ENCODE measurements at places on chromosomes 12 and 14. TPM values are rescaled to one million over a fixed set of nuclear protein-coding genes. Genes with fewer than 3 reads are reported as not detected.
A peak's percentile ranks its signal among the peaks of the same experiment; 100 is the strongest.

GRCh38 chr14:75561013-75561432 is 17.4 kb upstream of the FLVCR2 start:
- peak; percentile 73 for DNase-seq
- H3K36me3 ChIP-seq = no peaks in the 10 kb centered on the region
- H3K27ac ChIP-seq = no peak overlapping the region

DNA sequence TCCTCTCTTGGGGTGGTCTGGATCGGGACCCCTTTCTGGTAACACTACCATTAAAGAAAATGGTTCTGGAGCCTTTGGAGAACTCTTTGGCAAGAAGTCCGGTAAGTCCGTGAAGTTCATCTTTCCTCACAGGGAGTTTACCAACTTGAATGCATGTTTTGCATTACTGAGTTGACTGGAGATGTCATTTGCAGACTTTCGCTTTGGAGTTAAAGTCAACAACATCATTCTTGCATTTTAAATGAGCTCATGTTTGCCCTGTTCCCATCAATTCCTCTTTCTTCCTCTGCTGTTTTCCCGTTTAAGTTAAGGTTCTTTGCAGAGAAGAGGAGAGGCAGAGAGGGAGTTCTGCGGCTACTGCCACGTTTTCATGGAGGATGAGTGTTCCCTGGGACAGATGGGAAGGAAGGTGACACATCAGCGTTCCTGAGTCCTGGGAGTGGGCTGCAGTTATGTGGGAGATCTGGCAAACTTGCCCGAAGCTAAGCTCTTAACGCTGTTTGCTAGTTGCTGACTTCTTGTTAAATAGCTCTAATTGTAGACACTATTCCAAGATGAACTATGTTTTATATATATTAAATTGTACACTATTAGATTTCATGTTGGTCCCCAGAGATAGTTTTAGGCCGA is 18.8 kb upstream of the PRICKLE1 start:
- peaks cover 1% of the 10 kb centered on the region for H3K4me1 ChIP-seq
- no peak for DNase-seq
- no peak overlapping the region for H3K4me3 ChIP-seq
- H3K27me3 ChIP-seq = no peaks in the 10 kb centered on the region
- no peaks in the 10 kb centered on the region for H3K36me3 ChIP-seq
- no peak overlapping the region for H3K27ac ChIP-seq

GRCh38 chr14:38083039-38083438 is 124.7 kb upstream of the SSTR1 start:
- H3K4me3 ChIP-seq = no peak overlapping the region
- no peaks in the 10 kb centered on the region for H3K36me3 ChIP-seq
- no peaks in the 10 kb centered on the region for H3K27me3 ChIP-seq

- peaks cover 1% of the 10 kb centered on the region for H3K4me1 ChIP-seq
- H3K36me3 ChIP-seq = peaks cover 13% of the 10 kb centered on the region
- DNase-seq = no peak
- no peak overlapping the region for H3K4me3 ChIP-seq
- no peaks in the 10 kb centered on the region for H3K27me3 ChIP-seq
- no peak overlapping the region for H3K27ac ChIP-seq
Observed at GRCh38 chr12:48827026-48827425, 8.7 kb downstream of the CACNB3 start.

- no peak overlapping the region for H3K27ac ChIP-seq
- no peak for DNase-seq
- H3K4me1 ChIP-seq = peaks cover 30% of the 10 kb centered on the region
Observed at GRCh38 chr12:6603095-6603567, 4.0 kb downstream of the CHD4 start.

DNA sequence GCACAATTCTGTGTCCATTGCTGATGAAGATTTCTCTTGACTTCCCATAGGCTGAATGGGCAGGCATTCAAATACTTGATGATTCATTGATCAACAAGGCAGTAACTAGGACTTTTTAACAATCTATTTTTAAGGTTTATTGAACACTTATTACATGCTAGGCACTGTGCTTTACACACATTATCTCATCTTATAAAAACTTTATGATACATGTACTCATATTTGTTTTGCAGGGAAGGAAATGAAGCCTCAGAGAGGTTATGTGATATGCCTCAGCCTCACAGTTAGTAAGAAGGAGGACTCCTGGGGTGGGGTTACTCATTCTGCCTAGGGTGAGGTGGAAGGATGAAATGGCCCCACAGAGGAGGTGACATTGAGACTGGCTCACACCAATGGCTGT is 12.9 kb upstream of the EMP1 start:
- H3K36me3 ChIP-seq = no peaks in the 10 kb centered on the region
- no peak for DNase-seq
- no peak overlapping the region for H3K27ac ChIP-seq
- no peak overlapping the region for H3K4me3 ChIP-seq

DNA sequence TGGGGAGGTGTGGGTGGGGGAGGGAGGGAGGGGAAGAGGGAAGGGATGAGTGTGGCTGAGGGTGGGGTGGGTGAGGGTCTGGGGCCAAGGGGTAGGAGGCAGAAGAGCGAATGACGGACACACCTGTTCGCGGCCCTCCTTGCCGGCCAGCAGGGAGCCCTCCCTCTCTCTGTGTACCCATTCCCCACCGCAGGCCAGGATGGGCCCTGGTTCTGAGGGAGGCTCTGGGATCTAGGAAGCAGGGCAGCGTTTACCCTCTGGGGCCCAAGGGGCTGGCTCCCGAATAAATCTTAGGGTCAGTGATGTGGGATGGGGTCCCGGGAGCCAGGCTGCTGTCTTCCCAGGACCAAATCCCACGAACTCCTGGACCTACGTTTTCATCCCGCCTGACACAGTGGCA is 46.0 kb upstream of the ESRRB start:
- H3K4me1 ChIP-seq = peaks cover 1% of the 10 kb centered on the region
- peaks cover 51% of the 10 kb centered on the region for H3K27me3 ChIP-seq
- no peaks in the 10 kb centered on the region for H3K36me3 ChIP-seq

DNA sequence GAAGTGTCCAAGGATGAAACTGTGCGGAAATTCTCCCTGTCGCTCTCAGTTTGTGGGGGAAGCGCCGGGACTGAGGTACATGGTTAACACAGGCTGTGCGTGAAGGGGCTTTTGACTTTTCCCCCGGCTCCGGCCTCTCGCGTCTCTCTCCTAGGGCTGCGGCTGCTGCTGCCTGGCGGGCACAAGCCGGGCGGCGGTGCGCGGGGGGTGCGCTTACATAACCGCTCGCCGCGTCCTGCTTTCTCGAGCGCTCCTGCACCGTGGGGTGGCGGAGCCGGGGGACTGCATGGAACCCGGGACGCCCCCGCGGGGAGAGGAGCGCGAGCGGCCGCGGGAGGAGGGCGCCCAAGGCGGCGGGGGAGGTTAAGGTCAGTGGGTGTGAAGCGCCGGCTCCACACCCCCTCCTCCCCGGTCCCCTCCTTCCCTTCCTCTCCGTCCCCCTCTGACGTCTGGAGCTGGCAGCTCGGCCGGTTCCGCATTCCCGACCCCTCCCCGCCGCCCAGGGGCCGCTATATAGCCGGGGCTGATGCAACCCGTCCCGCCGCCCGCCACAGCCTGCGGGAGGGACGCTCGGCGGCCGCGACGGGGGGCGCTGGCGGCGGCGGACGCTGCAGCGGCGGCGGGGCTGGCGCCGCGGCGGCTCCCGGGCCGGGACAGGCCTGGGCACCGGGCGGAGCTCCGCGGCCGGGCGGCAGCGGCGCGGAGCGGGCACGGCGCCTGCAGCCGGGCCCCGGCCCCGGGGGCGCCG is at the start of gene JDP2:
JDP2 (plus strand) TSS at position 541 of the 748 bp plus-strand sequence. CDS start 9,899 bp downstream, outside the sequence.
- peaks cover 7% of the 10 kb centered on the region for H3K4me1 ChIP-seq
- DNase-seq = peak; percentile 56
- peak within 1 kb of the TSS; percentile 29 for H3K27ac ChIP-seq
- peaks cover 5% of the 10 kb centered on the region for H3K36me3 ChIP-seq
- H3K4me3 ChIP-seq = peak within 1 kb of the TSS; percentile 79

DNA sequence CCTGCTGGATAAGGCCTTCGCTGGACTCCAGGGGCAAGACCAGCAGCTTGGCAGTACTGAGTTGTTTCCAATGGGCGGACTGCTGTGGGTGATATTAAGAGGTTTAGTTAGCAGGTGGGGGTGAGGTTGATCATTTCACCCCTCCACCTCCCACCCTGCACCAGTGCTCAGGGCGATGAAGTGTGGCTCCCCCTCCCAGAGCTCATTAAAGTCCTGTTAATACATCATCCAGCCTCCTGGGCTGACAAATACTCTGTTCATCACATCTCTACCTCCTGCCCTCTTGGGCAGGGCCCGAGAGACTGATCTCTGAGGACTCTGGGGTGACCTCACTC is 2.4 kb upstream of the FIGNL2 start:
- no peaks in the 10 kb centered on the region for H3K27me3 ChIP-seq
- no peak for DNase-seq
- no peak overlapping the region for H3K4me3 ChIP-seq

- peaks cover 18% of the 10 kb centered on the region for H3K4me1 ChIP-seq
- no peaks in the 10 kb centered on the region for H3K27me3 ChIP-seq
- H3K4me3 ChIP-seq = no peak overlapping the region
- H3K36me3 ChIP-seq = peaks cover 12% of the 10 kb centered on the region
Observed at GRCh38 chr12:53594897-53595615, 31.1 kb downstream of the ATF7 start.

- no peak for DNase-seq
- no peak overlapping the region for H3K4me3 ChIP-seq
- peak overlapping the region; percentile 51 for H3K27ac ChIP-seq
- H3K4me1 ChIP-seq = peaks cover 1% of the 10 kb centered on the region
- H3K27me3 ChIP-seq = no peaks in the 10 kb centered on the region
Observed at GRCh38 chr12:870378-870777, 79.1 kb downstream of the RAD52 start.

GRCh38 chr14:90730206-90730766 is 85.9 kb downstream of the TTC7B start:
- DNase-seq = no peak
- peaks cover 5% of the 10 kb centered on the region for H3K4me1 ChIP-seq
- peaks cover 6% of the 10 kb centered on the region for H3K27me3 ChIP-seq
- peaks cover 8% of the 10 kb centered on the region for H3K36me3 ChIP-seq
- no peak overlapping the region for H3K4me3 ChIP-seq

DNA sequence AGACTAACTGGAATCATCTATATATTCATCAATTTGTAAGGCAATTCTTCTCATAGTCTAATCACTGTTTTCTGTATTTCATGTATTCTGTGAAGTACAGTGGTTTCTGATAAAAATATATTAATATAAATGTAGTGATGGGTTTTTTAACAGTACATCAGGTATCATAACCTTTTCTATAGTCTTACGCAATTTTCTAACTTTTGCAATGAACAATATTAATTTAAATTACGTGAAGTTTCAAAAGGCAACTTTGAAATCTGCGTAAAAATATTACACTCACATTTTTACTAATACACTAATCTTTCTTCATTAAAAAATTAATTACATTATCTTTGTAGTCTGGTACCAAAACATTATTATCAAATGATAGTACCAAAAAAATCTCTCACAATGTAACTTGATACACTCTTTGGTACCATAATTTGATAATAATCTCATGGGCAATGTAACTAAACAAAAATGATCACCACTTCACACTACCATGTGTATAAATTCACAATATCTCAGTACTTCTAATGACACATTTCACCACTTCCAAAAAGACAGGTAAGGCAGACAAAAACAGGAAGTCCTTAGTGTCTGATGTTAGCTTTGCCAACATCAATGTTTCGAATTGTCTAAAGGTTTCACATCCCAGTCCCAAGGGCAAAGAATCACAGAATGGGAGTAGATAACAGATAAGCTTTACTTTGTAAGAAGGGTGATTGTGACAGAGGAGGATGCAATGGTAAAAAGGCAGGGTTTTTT is 8.7 kb downstream of the DNAI7 start:
- no peak overlapping the region for H3K27ac ChIP-seq
- H3K4me3 ChIP-seq = no peak overlapping the region
- no peaks in the 10 kb centered on the region for H3K27me3 ChIP-seq
- peaks cover 2% of the 10 kb centered on the region for H3K4me1 ChIP-seq

GRCh38 chr14:71139294-71139946 is 232.2 kb downstream of the PCNX1 start:
- no peak overlapping the region for H3K4me3 ChIP-seq
- no peaks in the 10 kb centered on the region for H3K36me3 ChIP-seq
- peaks cover 15% of the 10 kb centered on the region for H3K4me1 ChIP-seq
- H3K27ac ChIP-seq = no peak overlapping the region
- DNase-seq = no peak
- H3K27me3 ChIP-seq = no peaks in the 10 kb centered on the region

GRCh38 chr14:27715561-27715960 is 1051.0 kb upstream of the FOXG1 start:
- H3K4me1 ChIP-seq = no peaks in the 10 kb centered on the region
- no peak overlapping the region for H3K27ac ChIP-seq

DNA sequence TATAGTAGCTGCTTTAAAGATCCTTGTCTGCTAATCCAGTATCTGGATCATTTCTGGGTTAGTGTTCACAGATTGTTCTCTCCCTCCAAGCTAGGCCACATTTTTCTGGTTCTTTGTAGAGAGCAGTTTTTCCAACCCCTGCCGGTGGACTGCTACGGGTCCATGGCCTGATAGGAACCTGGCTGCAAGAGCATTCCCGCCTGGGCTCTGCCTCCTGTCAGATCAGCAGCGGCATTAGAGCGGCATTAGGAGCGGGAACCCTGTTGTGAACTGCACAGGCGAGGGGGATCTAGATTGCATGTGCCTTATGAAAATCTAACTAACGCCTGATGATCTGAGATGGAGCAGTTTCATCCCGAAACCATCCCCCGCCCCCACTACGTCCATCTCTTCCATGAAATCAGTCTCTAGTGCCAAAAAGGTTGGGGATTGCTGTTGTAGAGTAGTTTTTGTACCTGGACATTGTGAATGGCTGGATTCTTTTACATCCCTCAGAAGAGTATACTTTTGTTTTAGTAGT is 50.4 kb downstream of the MYRFL start:
- no peak overlapping the region for H3K27ac ChIP-seq
- H3K27me3 ChIP-seq = peaks cover 8% of the 10 kb centered on the region
- no peaks in the 10 kb centered on the region for H3K36me3 ChIP-seq
- H3K4me1 ChIP-seq = peaks cover 3% of the 10 kb centered on the region
- DNase-seq = no peak

DNA sequence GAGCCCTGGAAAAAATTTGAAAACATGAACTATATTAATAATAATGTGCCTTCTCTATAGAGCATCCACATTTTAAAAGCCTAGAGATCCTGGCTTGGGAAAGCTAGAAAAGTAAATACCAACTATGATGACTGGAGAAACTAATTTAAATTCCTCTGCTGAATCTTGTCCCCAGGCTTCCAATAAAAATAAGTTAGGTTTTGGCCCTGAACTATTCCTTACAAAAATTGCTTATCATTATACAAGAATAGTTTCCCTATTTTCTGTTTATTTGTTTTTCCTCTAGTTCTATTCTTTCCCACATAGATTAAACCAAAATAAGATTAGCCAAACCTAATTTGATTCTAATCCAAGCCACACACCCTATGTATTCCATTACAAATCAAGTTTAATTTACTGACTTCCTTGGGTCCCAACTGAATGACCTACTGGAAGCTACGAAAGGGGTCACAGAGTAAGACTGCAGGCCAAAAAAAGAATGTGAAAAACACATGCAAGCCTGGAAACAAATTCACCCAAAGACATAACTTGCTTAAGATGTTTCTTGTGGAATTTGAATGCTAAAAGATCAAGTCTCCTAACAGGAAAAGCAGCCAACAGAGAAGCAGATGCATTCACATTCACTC is 133.0 kb downstream of the PAWR start:
- H3K4me1 ChIP-seq = peaks cover 38% of the 10 kb centered on the region
- DNase-seq = no peak
- peaks cover 21% of the 10 kb centered on the region for H3K36me3 ChIP-seq
- H3K27me3 ChIP-seq = no peaks in the 10 kb centered on the region

STAC3 gene
- total RNA-seq = 6.1 TPM

MAP3K9 gene
- total RNA-seq = 27.6 TPM

AQP6 gene
- total RNA-seq = not detected

KRT82 gene
- total RNA-seq = not detected

BCL11B gene
- 2.3 TPM for total RNA-seq
